NCI-H2029 treated with DMSO at 0.1 percent for 48 hours (cell line): ENCODE measurements at places on chromosomes 12 and 14.

DNA sequence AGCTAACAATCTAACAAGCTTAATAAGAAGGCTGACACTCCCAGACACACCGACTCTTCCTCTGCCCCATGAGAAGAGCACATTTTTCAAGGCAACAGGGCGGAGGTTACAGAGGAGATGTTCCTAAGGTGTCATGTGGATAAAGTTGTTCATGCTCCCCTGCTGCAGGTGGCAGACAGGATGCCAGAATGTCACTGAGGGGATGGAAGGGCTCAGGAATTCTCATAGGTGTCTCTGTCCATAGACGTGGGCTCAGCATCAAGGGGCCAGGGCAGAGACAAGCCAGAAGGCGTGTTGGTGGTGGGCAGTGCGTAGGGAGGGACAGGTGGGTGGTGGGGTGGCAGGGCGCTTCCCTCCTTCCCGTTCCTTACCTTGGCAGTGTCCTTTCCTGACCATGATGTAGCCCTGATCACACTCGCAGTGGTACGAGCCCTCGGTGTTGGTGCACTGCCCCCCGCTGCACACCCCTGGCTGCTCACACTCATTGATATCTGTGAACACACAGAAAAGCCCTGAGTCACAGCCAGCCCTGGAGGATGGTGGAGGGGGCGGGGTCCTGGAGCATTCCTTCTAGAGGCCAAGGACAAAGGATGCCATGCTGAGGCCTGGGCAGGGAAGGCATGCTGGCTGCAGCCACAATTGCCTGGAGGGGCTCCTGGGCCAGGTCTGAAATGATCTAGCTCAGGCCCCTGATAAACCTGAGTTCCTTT, 23.0 kb downstream of the ISCA2 start:
- DNase-seq, result no peak

- no peak for DNase-seq
Measured at GRCh38 chr12:26338586-26339572, 143.5 kb downstream of the SSPN start.

DNA sequence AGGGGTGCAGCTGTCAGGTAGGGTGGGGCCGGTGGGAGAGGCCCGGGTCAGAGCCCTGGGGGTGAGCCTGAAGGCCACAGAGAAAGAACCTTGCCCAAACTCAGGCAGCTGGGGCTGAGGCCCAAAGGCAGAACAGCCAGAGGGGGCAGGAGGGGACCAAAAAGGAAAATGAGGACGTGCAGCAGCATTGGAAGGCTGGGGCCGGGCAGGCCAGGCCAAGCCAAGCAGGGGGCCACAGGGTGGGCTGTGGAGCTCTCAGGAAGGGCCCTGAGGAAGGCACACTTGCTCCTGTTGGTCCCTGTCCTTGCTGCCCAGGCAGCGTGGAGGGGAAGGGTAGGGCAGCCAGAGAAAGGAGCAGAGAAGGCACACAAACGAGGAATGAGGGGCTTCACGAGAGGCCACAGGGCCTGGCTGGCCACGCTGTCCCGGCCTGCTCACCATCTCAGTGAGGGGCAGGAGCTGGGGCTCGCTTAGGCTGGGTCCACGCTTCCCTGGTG, 10.5 kb downstream of the MMP14 start:
- no peak for DNase-seq

GRCh38 chr14:73283608-73284379, 46.5 kb downstream of the PAPLN start:
- DNase-seq, result no peak

GRCh38 chr14:101966742-101967141, 2.4 kb downstream of the DYNC1H1 start:
- no peak for DNase-seq

- no peak for DNase-seq
Measured at GRCh38 chr12:1838994-1839365, 18.6 kb downstream of the LRTM2 start.

DNA sequence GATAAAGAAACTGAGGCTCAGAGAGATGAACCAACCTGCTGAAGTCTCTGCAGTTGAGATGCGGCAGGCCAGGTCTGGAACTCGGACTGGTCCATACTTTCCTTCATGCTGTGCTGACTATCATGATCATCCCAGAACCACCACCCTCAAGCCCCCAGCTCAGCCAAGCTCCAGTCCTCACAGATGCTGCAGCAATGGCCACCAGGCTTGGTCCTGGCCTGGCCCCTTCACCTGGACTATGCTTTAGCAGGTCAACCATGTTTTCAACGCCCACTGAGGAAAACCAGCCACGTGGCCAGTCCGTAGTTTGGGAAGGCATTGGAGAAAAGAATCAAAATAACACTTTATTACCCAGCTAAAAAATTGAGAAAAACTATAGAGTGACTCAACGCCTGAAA, 1.4 kb downstream of the GPR68 start:
- no peak for DNase-seq

- no peak for DNase-seq
Measured at GRCh38 chr12:52254965-52255751, 19.3 kb upstream of the KRT86 start.

- DNase-seq, result no peak
Measured at GRCh38 chr12:84841591-84841990, 71.0 kb downstream of the SLC6A15 start.

- DNase-seq, result no peak
Measured at GRCh38 chr12:5051913-5052312, 8.2 kb downstream of the KCNA5 start.
